ENCODE measurements at places on chromosomes 16 and 17.

GRCh38 chr16:85698935-85699558 is 10.3 kb upstream of the GINS2 start:
- no peak for DNase-seq

- DNase-seq = no peak
These were observed 5.1 kb downstream of the MMP25 start for GRCh38 chr16:3051494-3051893.

GRCh38 chr17:61369751-61370150 is 29.9 kb upstream of the TBX2 start:
- no peak for DNase-seq

- no peak for DNase-seq
These were observed 2.9 kb downstream of the IKZF3 start for GRCh38 chr17:39861235-39861634.

GRCh38 chr17:49455272-49455861 is 39.7 kb upstream of the NGFR start:
- DNase-seq = no peak

DNA sequence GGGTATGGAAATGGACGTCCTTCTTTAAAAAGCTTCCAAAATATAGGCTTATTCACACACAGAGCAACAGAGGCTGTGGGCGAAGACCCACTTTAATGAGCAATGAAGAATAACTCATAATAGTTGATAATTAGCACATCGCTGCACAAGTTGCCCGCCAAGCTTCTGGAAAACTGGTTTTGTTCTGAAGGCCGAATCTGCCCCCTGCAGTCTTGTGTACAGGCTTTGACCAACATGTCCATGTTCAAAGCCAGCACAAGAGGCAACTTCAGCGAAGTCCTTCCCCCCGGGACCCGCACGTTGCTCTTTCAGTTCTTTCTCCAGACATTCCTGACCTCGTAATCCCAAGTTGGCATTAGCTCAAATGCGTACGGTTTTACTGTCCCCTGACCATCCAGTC is 73.3 kb downstream of the IRX5 start:
- DNase-seq = no peak

DNA sequence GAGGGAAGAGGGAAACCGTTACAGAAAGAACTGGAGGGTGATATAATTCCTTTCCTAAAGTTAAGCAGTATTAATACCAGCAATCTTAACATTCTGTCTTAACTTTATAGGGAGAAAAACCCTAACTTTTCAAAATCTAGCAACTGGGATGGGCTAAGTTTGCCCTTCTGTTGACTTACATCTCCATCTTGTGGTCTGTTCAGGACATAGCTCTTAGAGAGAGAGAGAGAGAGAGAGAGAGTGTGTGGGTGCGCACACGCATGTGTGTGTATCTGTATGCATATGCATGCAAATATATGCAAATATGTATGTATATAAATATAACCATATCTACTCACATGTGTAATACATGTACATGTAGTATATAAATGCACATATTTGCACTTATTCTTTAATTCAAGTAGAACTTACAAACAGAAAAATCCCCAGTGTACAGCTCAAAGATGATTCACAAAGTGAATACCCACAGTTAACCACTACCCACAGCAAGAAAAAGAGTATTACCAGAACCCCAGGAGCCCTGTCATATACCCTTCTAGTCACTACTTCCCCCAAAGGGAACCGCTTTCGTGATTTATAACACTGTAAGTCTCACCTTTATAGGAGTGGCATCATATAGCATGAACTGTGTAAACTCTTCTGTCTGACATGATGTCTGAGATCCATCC is 46.5 kb downstream of the STX8 start:
- no peak for DNase-seq

DNA sequence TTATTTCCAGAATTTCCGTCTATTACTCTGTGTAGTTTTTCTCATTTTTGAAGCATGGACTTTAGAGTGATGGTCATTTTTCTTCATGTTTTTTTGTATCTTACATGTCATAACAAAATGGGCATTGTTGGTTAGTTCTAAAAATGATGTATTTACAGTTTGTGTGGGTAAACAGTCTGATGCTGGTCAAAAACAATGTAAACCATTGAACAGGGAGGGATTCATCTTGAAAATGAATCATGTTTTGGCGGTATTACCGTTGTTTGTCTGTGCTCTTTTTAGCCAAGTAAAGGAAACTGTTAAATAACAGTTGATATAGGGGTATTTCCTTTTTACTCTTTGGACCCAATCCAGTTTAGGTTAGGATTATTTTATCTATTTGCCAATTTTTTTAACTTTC is 315.8 kb downstream of the BCAS3 start:
- DNase-seq = no peak

- DNase-seq = no peak
These were observed 33.5 kb upstream of the ARL6IP1 start for GRCh38 chr16:18834864-18835263.

DNA sequence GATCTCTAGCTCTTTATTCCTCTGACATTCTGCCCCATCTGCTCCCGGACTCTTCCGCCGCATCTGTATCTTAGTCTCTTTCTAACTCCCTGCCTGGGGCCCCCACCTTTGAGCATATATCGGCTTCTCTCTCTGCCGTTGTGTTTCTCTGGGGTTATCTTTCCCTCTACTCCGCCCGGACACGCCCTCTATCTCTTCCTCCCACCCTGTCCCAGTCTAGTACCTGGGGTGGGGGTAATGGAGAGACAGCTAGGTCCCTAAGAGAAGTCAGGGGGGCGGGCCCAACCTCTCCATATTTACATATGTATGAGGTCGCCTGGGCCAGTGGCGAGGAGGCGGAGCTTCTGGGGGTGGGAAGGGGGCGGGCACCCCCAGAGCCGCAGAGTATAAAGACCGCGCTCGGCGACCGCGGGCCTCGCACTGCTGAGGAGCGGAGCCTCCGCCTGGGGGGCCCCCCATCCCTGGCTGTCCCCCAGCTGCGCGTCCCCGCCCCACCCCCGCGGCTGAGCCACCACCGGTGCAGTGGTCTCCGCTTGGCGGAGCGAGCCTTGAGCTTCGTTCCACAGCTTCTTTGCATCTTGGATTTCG is at the start of gene ATP1B2:
ATP1B2 (plus strand) TSS at position 418 of the 588 bp plus-strand sequence. CDS start 593 bp downstream, outside the sequence.
- DNase-seq = peak; percentile 84

DNA sequence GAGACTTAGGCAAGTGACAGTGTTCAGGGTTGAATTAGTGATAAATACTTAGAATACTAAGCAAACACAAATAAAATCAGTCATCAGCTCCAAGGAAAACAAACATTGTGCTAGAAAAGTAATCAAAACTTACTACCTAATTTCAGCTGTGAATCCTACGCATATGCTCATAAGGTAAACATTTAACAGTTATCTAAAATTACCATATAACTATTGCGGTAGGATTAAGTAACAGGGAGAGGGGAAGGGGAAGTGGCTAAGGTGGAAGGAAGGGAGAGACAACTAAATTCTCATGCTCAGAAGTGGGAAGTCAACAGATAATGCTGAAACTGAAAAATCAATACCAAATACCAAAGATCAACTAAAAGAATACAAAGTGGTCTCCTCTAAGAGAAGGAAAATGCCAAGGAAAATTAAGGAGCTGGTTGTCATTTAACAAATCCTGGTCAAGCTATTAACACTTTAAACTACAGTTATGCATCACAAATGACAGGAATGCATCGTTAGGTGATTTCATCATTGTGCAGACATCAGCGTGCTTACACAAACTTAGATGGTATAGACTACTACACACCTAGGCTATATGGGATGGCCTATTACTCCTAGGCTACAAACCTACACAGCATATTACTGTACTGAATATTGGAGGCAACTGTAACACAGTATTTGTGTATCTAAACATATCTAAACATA is 20.0 kb downstream of the USP32 start:
- no peak for DNase-seq

- no peak for DNase-seq
These were observed 153.1 kb upstream of the NOG start for GRCh38 chr17:56440419-56440818.

- DNase-seq = no peak
These were observed 47.5 kb upstream of the CLEC3A start for GRCh38 chr16:77974883-77975282.

DNA sequence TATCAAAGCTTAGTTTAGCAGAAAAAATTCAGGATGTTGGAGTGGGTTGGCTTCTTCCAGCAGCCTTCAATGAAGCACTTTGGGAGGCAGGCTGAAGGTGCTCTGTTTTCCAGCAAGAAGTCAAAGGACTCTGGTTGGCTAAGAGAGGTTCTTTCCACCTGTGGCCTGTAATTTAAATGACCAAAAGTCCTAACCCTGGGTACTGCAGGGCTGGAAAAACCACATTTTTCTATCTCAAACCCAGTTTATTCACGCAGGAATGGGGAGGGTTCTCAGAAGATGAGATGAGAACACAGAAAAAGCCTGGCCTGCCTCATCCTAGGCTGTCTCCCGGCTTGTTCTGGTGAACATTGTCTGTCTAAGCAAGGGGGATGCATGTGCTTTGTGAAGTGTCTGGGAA is 68.6 kb upstream of the ZFHX3 start:
- DNase-seq = no peak

GRCh38 chr16:21158208-21159110 is at the start of gene LDAF1:
Gene LDAF1, plus strand, starts transcription at chr16:21158674. Its CDS starts 2,509 bp downstream, at chr16:21161183.
- DNase-seq = peak; percentile 92

DNA sequence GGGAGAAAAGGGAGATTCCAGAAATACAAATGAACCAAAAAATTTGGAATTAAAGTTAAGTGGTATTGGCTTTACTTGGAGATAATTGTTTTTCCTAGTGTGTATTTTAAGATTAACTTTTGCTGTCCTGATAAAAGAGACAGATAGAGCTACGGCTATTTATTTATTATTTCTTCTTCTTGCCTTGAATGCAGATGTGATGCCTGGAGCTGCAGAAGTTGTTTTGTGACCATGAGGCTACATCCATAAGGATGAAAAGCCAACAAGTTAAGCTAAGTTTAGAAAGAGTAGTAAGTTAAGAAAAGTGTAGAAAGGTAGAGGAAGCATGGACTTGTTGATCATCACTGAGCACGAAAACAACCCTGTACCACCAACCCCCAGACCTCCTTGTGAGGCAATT is 41.7 kb downstream of the SOX9 start:
- no peak for DNase-seq

GRCh38 chr16:68328151-68328859 is 17.5 kb downstream of the PRMT7 start:
- peak; percentile 82 for DNase-seq

Data from stimulated activated CD4-positive, alpha-beta T cell treated with anti-CD3 and anti-CD28 coated beads, Interleukin-15, amount 100 ng/mL, for 24 hours (primary cell).